ENCODE measurements at places on chromosomes 7 and 10.

DNA sequence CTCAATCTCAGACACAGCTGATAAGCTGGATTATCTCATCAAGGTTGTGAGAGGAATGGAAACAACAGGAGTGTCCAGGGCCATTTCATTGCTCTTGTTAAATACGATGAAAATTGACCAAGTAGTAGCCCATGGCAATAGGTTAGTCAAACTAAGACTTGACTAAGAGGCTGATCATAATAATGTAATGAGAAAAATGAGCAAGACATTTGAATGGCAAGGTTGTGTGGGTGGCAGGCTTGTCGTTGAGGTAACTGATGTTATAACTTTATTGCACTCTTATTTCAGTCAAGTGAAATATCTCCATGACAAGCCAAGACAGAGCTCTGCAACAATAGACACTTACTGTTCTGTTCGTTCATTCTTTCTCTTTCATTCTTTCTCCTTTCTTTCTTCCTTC, 532.0 kb downstream of the GATA3 start:
- DNase-seq, result no peak

DNA sequence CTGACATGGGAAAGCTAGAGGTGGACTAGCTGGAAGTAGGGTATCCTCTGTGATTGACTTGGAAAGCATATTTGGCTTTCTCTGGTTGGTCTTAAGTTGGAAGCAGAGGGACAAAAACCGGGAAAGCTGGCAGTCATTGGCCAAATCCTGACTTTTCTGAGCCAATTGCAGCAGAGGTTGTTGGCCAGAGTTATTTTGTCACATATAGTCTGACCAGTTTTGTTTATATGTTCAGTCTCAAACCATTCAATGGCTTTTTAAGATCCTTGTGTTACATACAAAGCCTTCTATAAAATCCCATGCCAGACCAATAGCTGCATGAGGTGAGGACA, 6.3 kb downstream of the CFAP69 start:
- no peak for DNase-seq

- no peak for DNase-seq
These were observed 237.4 kb downstream of the OTUD1 start for GRCh38 chr10:23676296-23676695.

- DNase-seq, result no peak
These were observed 92.5 kb downstream of the POU6F2 start for GRCh38 chr7:39069896-39070881.

DNA sequence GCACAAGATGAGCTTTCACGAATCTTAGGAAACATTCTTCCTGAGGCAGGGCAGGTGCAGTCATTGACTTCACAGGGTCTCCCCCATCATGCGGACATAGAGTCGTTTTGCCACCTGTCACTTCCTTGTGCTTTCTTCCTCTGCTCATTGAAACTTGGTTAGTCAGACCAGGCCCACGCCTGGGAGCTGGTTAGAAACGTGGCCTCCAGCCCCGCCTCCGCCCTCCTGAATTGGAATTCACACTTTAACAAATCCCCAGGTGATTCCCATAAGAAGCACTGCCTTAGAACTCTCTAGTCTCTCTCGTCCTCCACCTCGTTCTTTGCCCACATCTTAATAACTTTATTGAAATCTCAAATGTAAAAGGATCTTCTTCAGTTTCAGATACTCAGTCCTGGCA, 265.5 kb upstream of the FZD8 start:
- DNase-seq, result no peak

GRCh38 chr7:6015917-6016652, 7.0 kb downstream of the AIMP2 start:
- DNase-seq, result peak; percentile 79

- no peak for DNase-seq
These were observed 87.3 kb downstream of the PPP1R3A start for GRCh38 chr7:113831556-113831955.

DNA sequence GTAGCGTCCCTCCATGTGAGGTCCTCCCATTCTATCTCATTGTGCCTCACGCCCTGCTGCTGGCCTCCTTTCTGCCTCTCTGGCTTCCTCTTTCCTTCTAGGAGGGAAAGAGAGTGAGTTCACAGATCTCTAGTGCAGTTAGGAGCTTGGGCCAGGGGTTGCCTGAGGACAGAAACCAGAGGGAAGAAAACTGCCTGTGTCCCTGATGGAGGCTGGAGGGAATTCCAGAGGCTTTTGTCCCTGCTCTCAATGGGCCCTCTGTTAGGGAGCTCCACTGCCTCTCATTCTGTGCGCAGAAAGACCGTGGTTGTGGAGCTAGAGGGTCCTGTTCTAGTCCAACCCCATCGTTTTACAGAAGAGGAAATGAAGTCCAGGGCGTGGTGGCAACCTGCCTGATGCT, 4.6 kb downstream of the MARVELD1 start:
- no peak for DNase-seq
